CD4-positive, alpha-beta T cell (primary cell): ENCODE measurements at places on chromosomes 12 and 14. TPM values are rescaled to one million over a fixed set of nuclear protein-coding genes. Genes with fewer than 3 reads are reported as not detected.

DNA sequence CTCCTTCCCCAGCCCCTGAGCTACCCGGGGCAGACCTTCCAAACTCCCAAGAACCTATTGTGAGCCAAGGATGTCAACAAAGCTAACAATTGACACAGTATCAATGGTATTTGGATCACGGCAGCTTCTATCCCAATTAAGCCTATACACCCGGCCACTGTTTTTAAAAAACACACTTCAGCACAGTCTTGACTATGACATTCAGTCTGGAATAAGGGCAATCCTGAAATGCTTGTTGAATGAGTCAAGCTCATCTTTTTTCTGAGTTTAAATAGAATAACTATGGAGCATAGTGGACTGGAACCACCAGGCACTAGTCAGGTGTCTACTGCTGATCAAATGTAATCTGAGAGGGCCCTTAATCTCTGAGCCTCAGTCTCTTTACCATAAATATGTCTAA lies 5.7 kb downstream of the DENND5B start:
- no peak for DNase-seq

The IGF1 gene
- not detected for total RNA-seq

DNA sequence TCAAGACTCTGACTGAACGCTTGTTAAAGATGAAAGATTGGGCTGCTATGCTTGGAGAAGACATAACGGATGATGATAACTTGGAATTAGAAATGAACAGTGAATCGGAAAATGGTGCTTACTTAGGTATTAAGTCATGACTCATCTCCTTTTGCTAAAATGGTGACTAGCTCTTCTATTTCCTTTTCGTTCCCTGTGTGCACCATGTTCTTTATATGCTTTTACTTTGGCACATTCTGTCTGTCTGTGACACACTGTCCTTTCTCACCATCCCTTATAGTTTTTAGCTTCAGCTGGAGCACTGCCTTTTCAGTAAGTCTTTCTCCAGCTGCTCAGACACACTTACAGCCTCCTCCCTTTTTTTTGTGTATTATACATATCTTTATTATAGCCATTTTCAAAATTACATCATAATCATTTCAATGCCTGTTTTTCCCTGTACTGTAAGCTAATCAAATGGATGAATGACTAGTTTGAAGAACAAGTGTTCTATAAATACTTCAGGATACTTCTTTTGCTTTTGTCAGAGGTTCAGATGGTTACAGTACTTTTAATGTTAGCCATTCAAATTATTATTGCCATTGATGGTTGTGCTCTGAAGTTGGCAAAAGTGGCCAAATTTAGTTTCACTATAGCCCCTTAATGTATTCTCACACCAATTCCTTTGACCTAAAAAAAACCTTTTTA lies 68.6 kb downstream of the MIA2 start:
- DNase-seq: no peak

GRCh38 chr12:71295953-71296352 lies 138.2 kb upstream of the TSPAN8 start:
- DNase-seq: no peak

DNA sequence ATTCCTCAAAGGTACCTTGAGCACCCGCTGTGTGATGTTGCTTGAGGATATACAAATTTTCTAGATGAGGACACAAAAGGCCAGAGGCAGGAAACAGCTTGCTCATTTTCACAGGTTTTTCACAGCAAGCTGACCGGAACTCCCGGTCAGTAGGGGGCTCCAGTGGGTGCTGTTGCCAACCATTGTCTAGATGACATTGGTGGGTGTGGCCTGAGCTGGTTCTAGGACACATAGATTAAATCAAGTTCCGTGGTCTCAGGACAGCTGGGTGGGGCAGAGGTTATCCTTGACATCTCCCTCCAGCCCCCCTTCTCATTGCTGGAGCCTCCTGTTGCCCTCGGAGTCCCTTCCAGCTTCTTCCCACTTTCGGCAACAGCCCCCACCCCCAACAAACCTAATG lies 153.6 kb upstream of the FKBP4 start:
- DNase-seq: no peak

DNA sequence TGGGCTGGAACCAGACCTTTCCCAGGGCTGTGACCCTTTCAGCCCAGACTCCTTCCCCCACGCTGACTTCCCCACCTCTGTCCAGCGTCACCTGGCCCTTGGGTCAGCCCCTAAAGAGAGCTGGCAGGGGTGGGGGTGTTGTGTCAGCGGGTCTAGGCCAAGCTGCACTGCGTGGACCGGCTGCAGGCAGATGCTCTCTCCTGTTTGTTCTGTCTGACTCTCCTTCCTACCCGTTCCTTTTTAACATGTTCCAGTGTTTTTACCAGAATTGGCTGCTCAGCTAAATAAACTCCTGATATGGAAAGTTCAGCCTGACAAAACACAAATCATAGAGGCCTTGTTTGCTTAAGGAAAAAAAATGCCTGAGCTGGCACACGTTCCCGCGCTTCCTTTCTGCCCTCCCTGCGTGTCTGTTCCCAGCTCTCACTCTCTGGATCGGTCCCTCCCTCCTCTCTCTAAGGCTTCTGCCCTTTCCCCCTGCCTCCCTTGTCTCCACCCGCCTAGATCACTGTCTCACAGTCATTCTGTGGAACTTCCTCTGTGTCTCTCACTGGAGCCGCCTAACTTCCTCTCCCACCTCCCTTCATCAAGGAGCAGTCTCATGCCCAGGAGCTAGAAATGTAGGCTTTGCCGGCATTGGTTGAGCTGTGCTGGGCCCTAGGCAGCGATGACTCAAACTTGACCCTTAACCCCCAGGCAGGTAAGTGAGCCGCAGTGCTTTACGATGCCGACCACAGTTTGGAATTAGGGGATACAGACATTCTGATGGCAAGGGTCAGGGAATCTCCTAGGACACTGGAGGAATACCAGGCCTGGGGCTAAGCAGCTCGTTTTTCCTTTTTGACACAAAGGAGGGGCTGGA lies 15.5 kb upstream of the MLXIP start:
- DNase-seq: no peak

GRCh38 chr12:15193946-15194345 lies 27.3 kb downstream of the RERG start:
- DNase-seq: no peak
